CD4-positive, alpha-beta memory T cell (primary cell): ENCODE measurements at places on chromosomes 5 and 9. TPM values are rescaled to one million over a fixed set of nuclear protein-coding genes. Genes with fewer than 3 reads are reported as not detected.

The OR1Q1 gene
- total RNA-seq: not detected

The PCDHB4 gene
- not detected for total RNA-seq

The IL5 gene
- total RNA-seq: not detected

The NUTM2F gene
- not detected for total RNA-seq

The OGN gene
- not detected for total RNA-seq

DNA sequence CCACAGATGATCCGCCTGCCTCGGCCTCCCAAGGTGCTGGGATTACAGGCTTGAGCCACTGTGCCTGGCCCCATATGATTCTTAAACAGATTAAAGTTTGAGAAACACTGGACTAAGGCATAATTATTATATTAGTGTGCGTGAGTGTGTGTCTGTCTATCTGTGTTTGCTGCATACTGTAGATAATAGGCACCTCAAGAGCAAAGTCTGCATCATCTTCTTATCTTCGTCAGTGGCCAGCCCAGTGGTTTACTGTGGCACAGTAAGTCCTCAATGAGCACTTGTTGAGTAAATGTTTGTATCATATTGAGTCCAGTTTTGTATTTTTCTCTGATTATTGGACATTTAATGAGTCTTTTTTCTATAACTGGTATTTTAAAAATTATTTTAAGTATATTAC, 81.7 kb downstream of the ITGA1 start:
- no peak overlapping the region for H3K27ac ChIP-seq
- no peak for DNase-seq
- H3K4me1 ChIP-seq: no peaks in the 10 kb centered on the region
- no peak overlapping the region for H3K4me3 ChIP-seq

GRCh38 chr5:64532657-64533056, 26.8 kb downstream of the RGS7BP start:
- no peaks in the 10 kb centered on the region for H3K27me3 ChIP-seq
- H3K4me1 ChIP-seq: no peaks in the 10 kb centered on the region

DNA sequence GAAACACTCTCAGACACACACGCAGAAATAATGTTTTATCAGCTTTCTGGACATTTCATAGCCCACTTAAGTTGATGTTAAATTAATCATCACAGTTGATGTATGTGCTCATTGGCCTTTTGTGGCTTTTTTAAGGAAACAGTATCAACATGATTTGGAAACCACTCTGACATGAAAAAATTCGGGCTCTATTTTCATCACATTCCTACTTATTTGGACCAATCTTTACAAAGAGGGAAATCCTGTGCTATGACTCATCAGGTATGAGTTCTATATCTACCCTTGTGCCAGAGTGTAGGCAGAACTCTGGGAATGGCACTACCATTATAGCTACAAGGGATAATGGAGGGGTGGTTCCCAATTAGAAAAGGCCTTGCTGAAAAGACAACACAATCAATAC, 388.4 kb upstream of the PTGER4 start:
- no peaks in the 10 kb centered on the region for H3K36me3 ChIP-seq
- H3K27ac ChIP-seq: no peak overlapping the region
- no peak overlapping the region for H3K4me3 ChIP-seq

- H3K27me3 ChIP-seq: no peaks in the 10 kb centered on the region
Observed at GRCh38 chr9:137544176-137544760, 5.9 kb downstream of the PNPLA7 start.

- H3K4me3 ChIP-seq: peak within 1 kb of the TSS; percentile 90
- DNase-seq: peak; percentile 25
- no peaks in the 10 kb centered on the region for H3K36me3 ChIP-seq
- no peaks in the 10 kb centered on the region for H3K27me3 ChIP-seq
Observed at GRCh38 chr9:112380102-112380824, at the start of gene HSDL2. Gene HSDL2 (plus strand): TSS chr9:112380108. CDS start chr9:112380164, 56 bp downstream.

- H3K27me3 ChIP-seq: no peaks in the 10 kb centered on the region
- peaks cover 10% of the 10 kb centered on the region for H3K36me3 ChIP-seq
- no peaks in the 10 kb centered on the region for H3K4me1 ChIP-seq
- H3K4me3 ChIP-seq: no peak overlapping the region
Observed at GRCh38 chr9:34405719-34406118, 29.0 kb upstream of the MYORG start.

- peaks cover 5% of the 10 kb centered on the region for H3K27me3 ChIP-seq
- no peaks in the 10 kb centered on the region for H3K36me3 ChIP-seq
- H3K4me3 ChIP-seq: no peak overlapping the region
- no peak overlapping the region for H3K27ac ChIP-seq
- H3K4me1 ChIP-seq: no peaks in the 10 kb centered on the region
- no peak for DNase-seq
Observed at GRCh38 chr9:18438300-18438925, 35.5 kb upstream of the ADAMTSL1 start.

GRCh38 chr5:1916041-1917001, 33.6 kb upstream of the IRX4 start:
- no peaks in the 10 kb centered on the region for H3K4me1 ChIP-seq
- no peaks in the 10 kb centered on the region for H3K36me3 ChIP-seq
- DNase-seq: no peak
- H3K27me3 ChIP-seq: no peaks in the 10 kb centered on the region
- no peak overlapping the region for H3K27ac ChIP-seq
